ENCODE measurements at places on chromosomes 6 and 20. TPM values are rescaled to one million over a fixed set of nuclear protein-coding genes. Genes with fewer than 3 reads are reported as not detected.

DNA sequence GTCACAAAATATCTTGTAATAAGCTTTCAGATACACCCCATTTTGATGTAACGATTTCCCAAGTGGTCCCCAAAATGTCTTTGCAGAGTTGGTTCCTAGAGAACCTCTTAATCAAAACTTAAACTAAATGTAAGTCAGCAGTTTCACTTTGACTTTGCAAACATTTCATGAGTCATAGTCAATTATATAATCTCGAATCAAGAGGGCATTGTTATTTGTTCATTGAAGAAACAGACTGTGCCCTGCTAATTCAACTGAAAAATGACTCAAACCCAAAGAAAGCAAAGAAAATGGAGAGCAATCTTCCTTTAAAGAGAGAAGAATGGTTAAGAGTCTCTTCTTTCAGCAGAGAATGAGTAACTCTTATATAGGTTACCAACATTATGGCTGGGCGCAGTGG, 58.3 kb downstream of the IPCEF1 start:
- DNase-seq, result no peak
- H3K4me3 ChIP-seq, result no peak overlapping the region
- H3K27me3 ChIP-seq, result no peaks in the 10 kb centered on the region
- peaks cover 4% of the 10 kb centered on the region for H3K4me1 ChIP-seq
- no peaks in the 10 kb centered on the region for H3K36me3 ChIP-seq

GRCh38 chr20:62500237-62500864, 24.6 kb upstream of the GATA5 start:
- H3K27ac ChIP-seq, result no peak overlapping the region
- no peaks in the 10 kb centered on the region for H3K4me1 ChIP-seq
- DNase-seq, result peak; percentile 95
- H3K36me3 ChIP-seq, result no peaks in the 10 kb centered on the region
- H3K4me3 ChIP-seq, result no peak overlapping the region

Gene PXDC1
- total RNA-seq, result 222 TPM

DNA sequence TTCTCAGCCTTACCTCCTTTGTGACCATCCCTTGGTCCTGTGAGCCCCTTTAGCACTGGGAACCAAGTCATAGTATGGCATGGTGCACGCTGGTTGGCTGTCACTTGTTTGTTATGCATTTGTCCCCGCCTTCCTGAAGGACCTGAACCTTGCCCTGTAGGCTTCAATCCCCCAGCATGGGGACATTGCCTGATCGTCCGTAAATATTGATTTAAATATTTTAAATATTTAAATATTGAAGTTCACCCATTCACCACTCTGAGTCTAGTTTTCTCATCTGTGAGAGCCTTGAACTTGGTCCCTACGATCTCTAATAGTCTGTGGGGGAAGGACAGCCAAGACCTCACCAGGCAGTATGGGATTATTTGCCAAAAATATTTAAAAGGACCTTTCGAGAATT, 23.8 kb upstream of the PREX1 start:
- no peak overlapping the region for H3K27ac ChIP-seq
- H3K4me3 ChIP-seq, result no peak overlapping the region
- no peaks in the 10 kb centered on the region for H3K36me3 ChIP-seq
- DNase-seq, result no peak

GRCh38 chr6:74054190-74054589, 358.2 kb downstream of the CD109 start:
- no peak overlapping the region for H3K4me3 ChIP-seq
- no peaks in the 10 kb centered on the region for H3K36me3 ChIP-seq
- DNase-seq, result no peak
- no peaks in the 10 kb centered on the region for H3K27me3 ChIP-seq

DNA sequence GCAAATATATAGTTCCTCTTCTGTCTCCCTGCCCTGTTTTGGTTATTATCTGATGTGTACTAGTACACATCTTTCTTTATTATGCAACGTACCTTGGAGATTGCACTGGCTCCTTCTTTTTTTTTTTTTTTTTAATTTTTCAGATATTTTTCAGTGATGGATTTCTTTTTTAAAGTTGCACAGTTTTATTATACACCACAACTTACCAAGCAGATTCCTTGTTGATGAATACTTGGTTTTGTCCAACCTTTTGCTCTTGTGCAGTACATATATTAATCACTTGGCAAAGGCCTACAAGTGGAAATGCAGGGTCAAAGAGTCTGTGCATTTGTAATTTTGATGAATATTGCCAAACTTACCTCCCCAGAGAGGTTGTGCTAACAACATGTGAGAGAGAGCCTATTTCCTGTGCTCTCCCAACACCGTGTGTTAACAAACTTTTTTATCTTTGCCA, 50.1 kb upstream of the RNF24 start:
- peaks cover 16% of the 10 kb centered on the region for H3K4me1 ChIP-seq
- H3K36me3 ChIP-seq, result no peaks in the 10 kb centered on the region
- no peak for DNase-seq
- H3K27me3 ChIP-seq, result no peaks in the 10 kb centered on the region
- peak overlapping the region; percentile 45 for H3K27ac ChIP-seq

Gene RSPO3
- 5.2 TPM for total RNA-seq

DNA sequence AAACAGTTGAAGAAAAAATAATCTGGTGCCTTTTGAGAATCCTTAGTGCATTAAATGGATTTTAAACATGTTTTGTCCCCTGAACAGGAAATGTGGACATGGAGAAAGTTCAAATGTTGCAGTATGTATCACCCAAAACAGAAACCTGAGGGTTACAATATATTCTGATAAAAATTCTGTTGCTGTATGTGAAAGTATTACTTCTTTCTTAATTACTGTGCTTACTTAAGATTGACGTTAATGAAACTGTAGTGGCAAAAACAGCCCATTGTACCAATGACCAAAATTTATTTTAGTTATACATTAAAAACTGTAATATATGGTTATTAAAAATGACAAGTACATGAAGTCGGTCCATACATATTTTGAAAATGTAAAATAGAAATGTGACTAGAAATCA, 100.6 kb downstream of the PRDM1 start:
- H3K27me3 ChIP-seq, result no peaks in the 10 kb centered on the region
- H3K27ac ChIP-seq, result no peak overlapping the region
- DNase-seq, result no peak
- no peak overlapping the region for H3K4me3 ChIP-seq

- no peaks in the 10 kb centered on the region for H3K4me1 ChIP-seq
- no peak for DNase-seq
- no peaks in the 10 kb centered on the region for H3K36me3 ChIP-seq
- no peaks in the 10 kb centered on the region for H3K27me3 ChIP-seq
- no peak overlapping the region for H3K27ac ChIP-seq
Measured at GRCh38 chr6:24968783-24969182, 33.0 kb upstream of the RIPOR2 start.

DNA sequence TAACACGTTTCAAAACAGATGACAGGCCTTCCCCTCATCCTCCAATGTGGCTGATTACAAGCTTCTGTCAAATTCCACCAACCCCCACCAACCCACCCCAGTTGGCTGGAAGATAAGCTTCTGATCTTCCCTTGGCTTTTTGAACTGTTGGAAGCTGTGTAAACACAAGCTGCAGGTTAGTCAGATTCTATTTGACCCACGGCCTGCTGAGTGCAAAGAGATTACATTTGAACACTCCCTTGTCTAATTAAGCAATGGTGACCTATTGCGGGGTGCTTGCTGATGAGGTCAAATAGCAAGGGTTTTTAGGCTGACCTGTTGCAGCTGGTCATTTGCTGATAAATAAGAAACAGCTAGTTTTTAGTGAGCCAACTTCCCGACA, 379.7 kb downstream of the BMP2 start:
- no peak overlapping the region for H3K27ac ChIP-seq
- no peaks in the 10 kb centered on the region for H3K27me3 ChIP-seq
- H3K4me3 ChIP-seq, result no peak overlapping the region
- no peaks in the 10 kb centered on the region for H3K36me3 ChIP-seq
- no peak for DNase-seq

Gene SRSF12
- total RNA-seq, result 1.9 TPM

GRCh38 chr6:160279850-160280249, 21.2 kb upstream of the SLC22A2 start:
- DNase-seq, result no peak
- no peaks in the 10 kb centered on the region for H3K4me1 ChIP-seq
- H3K36me3 ChIP-seq, result no peaks in the 10 kb centered on the region
- H3K27me3 ChIP-seq, result no peaks in the 10 kb centered on the region
- no peak overlapping the region for H3K27ac ChIP-seq

All from aorta (tissue), 5 donors.